ENCODE measurements at places on chromosomes 11 and 22.

DNA sequence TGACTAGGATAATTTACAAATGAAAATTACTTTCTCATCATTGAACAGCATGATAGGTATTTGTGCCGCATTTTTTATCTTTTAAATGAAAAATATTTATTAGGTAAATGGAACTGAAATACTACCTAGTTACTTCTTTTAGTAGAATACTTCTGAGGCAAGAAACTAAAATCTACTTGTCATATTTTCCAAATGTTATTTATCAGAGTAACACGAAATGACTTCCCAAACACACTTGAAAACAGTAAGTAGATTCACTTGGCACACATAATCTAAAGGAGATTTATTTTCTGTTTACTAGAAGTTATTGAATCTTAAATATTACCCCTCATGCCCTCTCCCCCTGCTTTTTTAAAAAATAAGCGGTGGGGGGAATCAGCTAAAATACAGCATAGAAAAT is 2.3 kb downstream of the QSER1 start:
- DNase-seq, result no peak

- DNase-seq, result no peak
Observed at GRCh38 chr11:97218011-97218410, 828.2 kb downstream of the JRKL start.

DNA sequence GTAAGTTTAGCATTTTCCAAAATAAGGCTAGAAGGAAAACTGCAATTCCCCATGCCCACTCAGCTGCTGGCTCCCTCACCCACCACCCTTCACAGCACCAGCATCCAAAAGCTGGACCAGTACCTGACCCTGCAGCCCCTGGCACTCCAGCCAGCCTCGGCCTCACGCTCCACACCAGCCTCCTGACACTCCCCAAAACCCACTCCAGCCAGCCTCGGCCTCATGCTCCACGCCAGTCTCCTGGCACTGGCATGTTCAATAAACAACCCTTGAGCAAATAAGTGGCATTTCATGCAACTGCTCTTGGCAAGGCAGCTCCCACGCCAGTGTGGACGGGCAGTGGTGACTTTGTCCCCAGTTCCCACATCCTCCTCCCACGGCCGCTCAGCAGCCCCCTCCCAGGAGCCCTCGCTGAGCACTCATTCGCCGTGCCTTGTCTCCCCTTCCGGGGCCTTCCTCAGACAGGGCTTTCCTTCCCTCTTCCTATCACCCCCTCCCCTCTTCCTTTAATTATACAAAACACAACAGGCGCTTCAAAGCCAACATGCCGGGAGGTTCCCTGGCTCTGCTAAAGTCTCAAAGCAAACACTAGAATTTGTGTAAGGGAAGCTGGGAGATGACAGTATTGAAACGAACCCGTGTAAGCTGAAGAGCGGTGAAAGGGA is 6.8 kb downstream of the TOLLIP start:
- DNase-seq, result no peak

- no peak for DNase-seq
Observed at GRCh38 chr11:106001304-106002012, 20.6 kb downstream of the MSANTD4 start.

DNA sequence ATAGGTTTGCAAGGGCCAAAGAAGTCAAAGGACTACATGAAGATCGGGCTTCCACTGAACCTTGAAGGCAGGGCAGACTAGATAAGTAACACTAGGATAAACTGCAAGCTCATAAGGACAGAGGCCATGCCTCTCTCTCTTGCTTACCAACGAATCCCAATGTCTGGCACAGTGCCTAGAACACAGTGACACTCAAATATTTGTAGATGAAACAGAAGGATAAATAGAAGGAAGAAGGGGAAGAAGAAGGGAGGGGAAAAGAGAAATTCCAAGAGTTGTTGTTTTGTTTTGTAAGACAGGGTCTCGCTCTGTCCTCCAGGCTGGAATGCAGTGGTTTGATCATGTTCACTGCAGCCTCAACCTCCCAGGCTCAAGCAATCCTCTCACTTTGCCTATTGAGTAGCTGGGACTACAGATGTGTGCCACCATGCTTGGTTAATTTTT is 26.9 kb downstream of the SIK3 start:
- DNase-seq, result no peak
